ENCODE measurements at places on chromosomes 4 and X.

- no peak for DNase-seq
These were observed 160.7 kb upstream of the LDB2 start for GRCh38 chr4:17058916-17059741.

- no peak for DNase-seq
These were observed 148.8 kb downstream of the PJA1 start for GRCh38 chrX:69016293-69016941.

DNA sequence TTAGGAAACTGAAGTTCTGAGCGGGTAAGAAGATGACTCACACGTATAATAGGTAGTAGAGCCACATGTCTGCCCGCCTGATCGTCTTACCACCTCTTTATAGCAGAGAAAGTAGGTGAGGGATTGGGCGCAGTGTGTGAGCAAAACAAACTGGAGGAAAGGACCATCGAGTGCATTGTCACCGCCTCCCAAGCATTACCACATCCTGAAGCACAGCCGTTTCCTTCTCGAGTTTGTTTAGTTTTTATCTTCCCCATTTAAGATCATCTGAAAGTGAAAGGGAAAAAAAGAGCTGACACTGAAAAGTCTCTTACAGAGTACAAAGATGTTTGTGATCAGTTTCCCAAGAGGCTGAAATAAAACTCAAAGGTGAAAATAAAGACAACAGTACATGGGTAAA lies 14.8 kb downstream of the PDK3 start:
- DNase-seq = no peak

- DNase-seq = no peak
These were observed 243.2 kb upstream of the POF1B start for GRCh38 chrX:85622635-85623034.

DNA sequence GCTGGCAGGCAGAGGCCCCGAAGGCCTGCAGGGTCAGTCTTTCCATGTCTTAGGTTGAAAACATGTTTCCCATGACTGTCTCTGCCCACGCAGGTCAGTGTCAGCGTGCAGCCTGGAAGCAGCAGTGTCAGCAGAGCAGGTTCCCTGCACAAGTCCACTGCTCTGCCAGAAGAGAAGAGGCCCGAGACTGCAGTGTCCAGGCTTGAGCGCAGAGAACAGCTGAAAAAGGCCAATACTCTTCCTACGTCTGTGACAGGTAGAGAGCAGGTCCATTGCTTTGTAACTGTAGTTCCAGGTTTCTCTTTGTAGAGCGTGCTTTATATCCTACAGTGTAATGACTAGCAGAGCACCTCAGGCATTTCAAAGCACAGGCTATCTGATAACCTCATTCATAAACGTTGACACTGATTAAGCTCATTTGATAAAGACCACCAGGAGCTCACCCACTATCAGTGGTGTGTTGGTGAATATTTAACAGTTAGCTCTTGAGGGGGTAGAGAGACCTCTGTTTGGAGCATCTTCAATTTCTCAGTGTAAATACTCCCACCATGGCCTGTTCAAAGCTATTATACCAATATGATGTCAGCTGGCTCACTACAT lies 63.2 kb downstream of the AASDH start:
- DNase-seq = no peak

GRCh38 chr4:141255016-141255415 lies 34.3 kb downstream of the ZNF330 start:
- DNase-seq = no peak

DNA sequence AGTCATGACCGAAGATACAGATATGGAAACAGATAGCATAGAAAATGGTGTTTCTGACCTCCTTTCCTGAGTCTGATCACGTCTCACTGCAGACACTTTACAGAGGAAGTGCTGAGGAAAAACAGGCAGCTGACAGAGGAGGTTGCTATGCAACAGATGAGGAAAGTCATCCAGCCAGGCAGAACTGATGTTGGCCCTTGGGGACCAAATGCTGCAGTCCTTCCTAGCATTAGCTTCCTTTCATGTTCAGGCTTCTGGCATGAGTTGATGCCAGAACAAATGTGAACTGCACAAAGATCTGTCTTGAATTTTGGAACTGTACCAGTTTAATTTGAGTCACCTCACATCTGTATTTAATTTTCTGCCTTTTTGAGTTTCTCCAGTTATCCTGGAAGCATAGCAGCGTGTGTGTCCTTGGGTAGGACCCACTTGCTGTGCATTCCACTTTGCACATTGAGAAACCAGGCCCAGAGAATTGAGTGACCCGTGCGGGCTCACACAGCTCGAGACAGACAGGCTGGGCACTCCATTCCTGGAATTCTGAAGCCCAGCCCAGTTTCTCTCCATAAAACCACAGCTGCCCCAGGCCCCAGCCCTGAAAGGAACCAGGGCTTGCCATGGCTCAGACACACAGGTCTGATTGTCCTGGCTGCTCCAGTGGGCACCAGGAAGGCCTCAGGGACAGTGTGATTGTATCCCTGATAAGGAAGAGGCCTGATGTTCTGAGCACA lies 1.4 kb upstream of the MAGED1 start:
- DNase-seq = no peak

DNA sequence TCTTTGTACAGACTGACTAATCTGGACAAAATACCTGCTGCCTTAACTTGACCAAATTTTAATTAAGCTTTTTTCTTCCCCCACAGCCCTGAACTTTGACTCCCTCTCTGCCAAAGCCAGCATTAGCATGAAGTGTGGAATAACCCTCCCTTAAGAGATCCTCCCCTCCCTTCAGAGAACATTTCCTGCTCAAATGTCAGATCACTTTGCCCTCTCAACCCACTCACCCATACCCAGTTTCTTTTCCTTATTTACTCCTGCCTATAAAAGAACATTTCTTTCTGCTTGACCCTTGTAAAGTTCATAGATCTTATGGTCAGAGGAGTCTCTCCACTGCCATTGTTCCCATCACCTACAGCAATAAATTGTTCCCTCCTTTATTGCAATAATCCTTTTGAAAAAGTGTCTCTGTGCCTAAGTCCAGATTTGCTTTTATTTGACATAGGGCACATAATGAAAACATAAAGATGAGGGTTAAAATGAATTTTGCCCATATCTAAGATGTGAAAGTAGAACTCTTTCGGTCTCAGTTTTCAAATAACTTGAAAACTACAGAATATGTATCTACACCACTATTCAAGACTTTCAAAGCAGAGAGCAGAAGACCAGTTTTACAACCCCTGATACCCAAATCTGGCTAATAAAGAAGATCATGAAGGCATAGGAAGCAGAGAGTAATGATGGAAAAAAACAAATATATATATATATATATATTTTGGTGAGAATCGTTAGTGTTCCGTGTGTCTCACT lies 289.7 kb upstream of the ANXA10 start:
- DNase-seq = no peak

DNA sequence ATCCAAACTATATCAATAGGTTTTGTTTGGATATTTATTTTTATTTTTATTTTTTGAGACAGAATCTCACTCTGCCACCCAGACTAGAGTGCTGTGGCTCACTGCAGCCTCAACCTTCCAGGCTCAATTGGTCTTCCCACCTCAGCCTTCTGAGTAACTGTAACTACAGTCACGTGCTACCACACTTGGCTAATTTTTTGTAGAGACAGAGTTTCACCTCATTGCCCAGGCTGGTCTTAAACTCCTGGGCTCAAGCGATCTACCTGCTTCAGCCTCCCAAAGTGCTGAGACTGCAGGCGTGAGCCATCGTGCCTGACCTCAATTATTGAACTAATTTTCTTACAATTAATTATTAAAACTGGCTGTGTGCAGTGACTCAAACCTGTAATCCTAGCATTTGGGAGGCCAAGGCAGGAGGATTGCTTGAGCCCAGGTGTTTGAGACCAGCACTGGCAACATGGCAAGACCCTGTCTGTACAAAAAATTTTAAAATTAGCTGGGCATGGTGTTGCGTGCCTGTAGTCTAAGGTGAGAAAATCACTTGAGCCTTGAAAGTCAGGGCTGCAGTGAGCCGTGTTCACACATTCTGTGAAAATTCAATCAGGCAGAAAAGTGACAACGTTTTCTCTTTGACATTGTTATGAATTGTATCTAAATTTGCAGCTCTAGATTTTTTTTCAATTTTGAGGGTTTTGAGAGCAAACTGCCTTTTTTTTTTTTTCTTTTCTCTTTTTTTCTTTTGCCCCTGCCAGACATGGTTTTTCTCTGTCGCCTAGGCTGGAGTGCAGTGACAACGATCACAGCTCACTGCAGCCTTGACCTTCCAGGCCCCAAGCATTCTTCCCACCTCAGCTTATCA lies 66.0 kb downstream of the UBE2K start:
- DNase-seq = no peak

DNA sequence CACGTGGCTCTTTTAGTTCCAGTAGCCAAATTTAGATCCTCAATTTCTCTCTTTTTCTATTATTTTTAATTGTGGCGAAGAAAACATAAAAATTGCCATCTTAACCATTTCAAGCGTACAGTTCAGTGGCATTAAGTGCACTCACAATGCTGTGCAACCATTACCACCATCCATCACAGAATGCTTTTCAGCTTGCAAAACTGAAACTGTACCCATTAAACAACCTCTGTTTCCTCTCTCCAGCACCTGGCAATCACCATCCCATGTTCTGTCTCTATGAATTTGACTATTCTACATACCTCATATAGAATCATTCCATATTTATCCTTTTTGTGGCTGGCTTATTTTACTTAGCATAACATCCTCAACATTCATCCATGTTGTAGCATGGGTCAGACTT lies 74.9 kb downstream of the METTL14 start:
- no peak for DNase-seq

DNA sequence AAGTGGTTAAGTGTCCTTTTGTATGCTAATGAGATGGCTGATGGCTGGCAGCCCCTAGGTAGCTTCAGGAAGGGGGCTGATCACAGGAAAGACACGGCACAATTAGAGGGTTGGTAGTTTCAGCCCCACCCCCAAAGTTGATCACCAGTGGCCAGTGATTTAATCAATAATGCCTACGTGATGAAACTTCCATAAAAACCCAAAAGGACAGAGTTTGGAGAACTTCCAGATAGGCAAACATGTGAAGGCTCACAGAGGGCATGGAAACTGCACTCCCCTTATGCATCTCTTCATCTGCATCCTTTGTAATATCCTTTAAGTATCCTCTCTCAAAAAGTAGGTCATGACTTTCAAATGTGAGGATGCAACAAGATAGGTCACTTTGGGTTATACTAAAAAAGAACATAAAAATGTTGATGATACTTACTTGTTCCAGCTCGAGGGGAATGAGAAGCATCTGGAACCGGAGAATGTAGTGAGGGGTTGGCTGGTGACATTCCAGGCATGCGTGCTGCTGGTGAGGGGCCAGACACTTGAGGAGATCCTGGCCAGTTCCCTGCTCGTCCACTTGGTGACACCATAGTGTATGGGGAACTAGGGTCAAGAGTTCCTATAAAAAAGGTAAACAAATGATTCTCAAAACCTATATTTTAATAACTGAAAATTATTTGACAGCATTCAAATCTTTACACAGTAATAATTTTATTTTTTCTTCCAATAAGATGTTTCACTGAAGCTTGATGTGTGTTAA lies 16.7 kb upstream of the CXorf38 start:
- DNase-seq = no peak

- no peak for DNase-seq
These were observed 223.5 kb upstream of the MBNL3 start for GRCh38 chrX:132712350-132712749.

GRCh38 chr4:22488106-22488505 lies 27.8 kb downstream of the ADGRA3 start:
- DNase-seq = no peak

DNA sequence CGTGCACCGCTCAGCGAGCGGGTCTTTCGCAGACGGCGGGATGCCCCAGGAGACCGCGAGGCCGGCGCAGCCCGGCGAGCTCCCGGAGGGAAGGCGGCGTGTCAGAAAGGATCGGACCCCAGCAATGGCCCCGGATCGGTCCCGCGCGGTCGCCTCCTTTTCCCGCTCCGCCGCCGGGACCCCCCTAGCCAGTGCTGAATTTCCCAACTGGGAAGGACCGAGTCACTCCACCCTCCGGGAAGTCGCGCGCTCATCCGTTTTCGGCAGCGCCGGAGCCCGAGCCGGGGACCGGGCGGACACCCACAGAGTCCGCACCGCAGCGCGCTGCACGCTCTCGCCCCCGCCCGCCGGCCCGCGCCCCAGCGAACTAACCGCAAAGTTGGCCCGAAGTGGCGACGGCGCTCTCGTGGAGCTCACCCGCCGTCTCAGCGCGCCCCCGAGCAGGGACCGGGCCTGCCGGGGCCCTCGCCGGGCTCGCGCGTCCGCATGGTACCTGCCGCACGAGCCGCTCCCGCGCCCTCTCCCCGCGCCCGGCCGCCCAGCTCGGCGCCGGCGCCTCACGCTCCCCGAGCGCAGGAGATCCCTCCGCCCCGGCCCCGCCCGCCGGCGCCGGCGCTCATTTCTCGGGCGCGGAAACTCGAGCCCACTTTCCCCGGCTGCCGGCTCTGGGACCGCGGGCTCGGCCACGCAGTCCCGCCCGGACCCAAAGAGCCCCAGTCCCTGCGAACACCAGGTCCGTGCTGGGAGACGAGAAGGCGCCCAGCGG lies at the start of gene FAT1:
Gene FAT1, minus strand, starts transcription at position 565 of the 766 bp plus-strand sequence. CDS start 14,029 bp downstream, outside the sequence.
- DNase-seq = no peak

DNA sequence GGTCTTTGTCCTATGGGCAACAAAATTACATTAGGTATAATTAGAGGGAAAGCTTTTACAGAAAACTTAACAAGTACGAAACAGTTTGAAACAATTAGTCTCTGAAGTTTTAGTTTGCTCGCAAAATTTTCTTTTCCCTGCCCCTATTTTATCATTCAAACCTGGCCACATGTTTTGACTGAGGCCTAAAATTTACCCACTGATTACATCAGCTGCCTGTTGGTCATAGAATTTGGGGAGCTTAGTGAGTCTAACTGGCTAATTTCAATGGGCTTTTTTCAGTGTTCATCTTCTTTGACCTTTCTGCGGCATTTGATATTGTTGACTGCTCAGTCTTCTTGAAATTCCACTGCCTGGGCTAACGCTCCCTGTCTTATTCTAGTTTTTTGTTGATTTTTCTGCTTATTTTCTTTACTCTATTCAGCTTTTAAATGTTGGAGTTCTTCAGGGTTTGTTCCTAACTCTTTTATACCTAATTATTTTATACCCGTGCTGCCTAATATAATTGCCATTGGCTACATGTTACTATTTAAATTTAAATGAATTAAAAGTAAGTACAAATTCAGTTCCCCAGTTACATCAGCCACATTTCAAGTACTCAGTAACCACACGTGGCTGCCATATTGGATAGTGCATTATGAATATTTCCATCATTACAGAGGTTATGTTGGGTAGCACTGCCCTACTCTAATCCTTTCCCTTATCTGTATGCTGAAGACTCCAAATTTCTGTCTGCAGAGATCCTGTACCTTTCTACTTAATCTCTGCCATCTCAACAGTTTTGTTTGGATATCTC lies 87.5 kb downstream of the SNX25 start:
- no peak for DNase-seq

DNA sequence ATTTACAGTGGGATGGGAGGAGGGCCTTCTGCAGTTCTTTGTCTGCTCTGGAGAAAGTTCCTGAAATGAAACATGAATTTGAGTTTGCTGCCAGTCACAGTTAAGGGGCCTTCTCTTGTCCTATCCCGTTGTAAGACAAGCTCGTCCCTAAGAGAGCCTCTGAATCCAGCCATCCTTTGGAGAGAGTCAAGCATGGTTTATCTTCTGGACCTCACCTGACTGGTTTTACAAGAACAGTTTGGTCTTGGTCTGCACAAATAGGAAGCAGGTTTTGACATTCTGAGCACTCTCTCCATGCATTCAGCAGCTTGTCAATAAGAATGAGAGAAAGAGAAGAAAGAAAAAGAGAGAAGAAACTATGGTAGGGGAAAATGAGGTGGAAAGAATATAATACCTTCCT lies 20.4 kb upstream of the TENM3 start:
- DNase-seq = no peak

GRCh38 chr4:160370046-160370445 lies 1267.2 kb downstream of the RAPGEF2 start:
- DNase-seq = no peak

- DNase-seq = no peak
These were observed 308.0 kb downstream of the PPP3CA start for GRCh38 chr4:101039367-101039766.
